Cortex of kidney (tissue), 1 donor: ENCODE measurements at places on chromosomes 12 and 14.

GRCh38 chr12:117037289-117038022 is 61.8 kb downstream of the TESC start:
- no peak for DNase-seq

DNA sequence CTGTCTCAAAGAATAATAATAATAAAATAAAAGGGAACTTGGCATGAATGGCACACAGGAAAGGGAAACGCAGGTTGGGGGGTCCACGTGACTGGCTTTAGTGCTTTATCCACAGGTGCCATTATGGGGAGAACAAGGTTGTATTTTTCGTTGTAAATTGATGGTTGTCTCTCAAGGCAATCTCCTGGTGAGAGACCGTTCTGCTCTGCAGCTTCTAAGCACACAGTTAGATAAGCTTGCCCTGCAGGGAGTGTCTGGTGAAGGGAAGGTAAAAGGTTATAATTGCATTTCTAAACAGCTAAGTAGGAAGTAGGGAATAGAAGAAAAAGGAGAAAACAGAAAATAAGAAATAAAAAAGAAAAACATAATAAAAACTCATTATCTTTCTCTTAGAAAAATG is 69.1 kb upstream of the CPSF6 start:
- no peak for DNase-seq

GRCh38 chr12:71810921-71811320 is 28.6 kb upstream of the TBC1D15 start:
- no peak for DNase-seq

- no peak for DNase-seq
Measured at GRCh38 chr14:22088614-22089342, 415.2 kb upstream of the OR4E1 start.

GRCh38 chr12:110739894-110740293 is 2.8 kb downstream of the PPP1CC start:
- DNase-seq, result no peak

- DNase-seq, result no peak
Measured at GRCh38 chr12:82415402-82415801, 57.1 kb downstream of the METTL25 start.

DNA sequence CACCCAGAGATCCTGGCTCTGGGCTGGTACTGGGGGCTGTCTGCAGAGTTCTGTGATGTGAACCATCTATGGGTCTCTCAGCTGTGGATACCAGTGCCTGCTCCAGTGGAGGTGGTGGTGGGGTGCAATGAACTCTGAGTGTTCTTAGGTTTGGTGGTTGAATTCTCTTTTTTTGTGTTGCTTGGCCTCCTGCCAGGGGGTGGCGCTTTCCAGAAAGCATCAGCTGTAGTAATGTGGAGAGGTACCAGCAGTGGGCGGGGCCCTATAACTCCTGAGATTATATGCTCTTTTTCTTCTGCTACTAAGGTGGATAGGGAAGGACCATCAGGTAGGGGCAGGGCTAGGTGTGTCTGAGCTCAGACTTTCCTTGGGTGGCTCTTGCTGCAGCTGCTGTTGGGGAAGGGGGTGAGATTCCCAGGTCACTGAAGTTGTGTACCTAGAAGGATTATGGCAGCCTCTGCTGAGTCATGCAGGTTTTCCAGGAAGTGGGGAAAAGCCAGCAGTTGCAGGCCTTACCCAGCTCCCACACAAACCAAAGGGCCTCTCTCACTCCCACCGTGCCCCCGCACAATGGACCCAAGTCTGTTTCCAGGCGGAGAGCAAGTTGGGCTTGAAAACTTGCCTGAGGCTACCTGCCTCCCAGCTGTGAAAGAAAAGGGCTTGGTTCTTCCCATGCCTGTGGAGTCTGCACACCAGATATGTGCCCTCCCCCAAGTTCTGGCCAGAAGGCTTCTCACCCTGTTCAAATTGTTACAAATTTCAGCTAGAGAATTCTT is 18.6 kb downstream of the CCER1 start:
- DNase-seq, result no peak

DNA sequence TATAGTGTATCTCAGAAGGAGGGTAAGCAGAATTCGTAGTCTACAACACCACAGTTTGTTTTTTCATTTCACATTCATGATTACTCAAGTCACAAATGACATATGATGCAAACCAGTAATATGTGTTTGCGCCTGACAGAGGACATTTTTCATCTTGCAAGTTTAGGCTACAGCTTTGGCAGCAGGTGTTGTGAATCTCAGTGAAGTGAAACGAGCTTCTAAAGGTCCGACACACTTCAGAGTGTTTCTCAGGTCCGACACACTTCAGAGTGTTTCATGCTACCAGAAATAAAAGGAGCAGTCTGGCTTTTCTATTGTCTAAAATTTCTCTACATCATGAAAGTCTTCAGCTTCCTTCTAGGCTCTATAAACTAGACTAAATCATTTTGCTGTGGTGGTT is 22.7 kb downstream of the CLEC14A start:
- no peak for DNase-seq

GRCh38 chr14:78488938-78489337 is 318.8 kb downstream of the NRXN3 start:
- no peak for DNase-seq

GRCh38 chr14:54383835-54384234 is 13.0 kb upstream of the CDKN3 start:
- DNase-seq, result no peak

- no peak for DNase-seq
Measured at GRCh38 chr12:22335794-22336166, 1.3 kb upstream of the ST8SIA1 start.

- no peak for DNase-seq
Measured at GRCh38 chr14:55578511-55578910, 1.5 kb upstream of the KTN1 start.

- DNase-seq, result no peak
Measured at GRCh38 chr12:93571925-93572711, at the start of gene SOCS2. SOCS2 (plus strand) TSS chr12:93572675; CDS start chr12:93572898, 223 bp downstream.

DNA sequence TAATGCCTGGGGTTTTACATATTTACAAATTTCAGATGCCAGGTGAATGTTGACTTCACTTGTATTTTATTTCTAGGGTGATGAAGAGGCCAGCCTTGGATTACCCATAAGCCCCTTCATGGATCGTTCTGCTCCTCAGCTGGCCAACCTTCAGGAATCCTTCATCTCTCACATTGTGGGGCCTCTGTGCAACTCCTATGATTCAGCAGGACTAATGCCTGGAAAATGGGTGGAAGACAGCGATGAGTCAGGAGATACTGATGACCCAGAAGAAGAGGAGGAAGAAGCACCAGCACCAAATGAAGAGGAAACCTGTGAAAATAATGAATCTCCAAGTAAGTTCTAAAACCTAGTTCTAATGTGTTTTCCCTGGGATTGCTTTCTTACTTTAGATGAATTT is 41.3 kb upstream of the SLCO1C1 start:
- DNase-seq, result no peak

DNA sequence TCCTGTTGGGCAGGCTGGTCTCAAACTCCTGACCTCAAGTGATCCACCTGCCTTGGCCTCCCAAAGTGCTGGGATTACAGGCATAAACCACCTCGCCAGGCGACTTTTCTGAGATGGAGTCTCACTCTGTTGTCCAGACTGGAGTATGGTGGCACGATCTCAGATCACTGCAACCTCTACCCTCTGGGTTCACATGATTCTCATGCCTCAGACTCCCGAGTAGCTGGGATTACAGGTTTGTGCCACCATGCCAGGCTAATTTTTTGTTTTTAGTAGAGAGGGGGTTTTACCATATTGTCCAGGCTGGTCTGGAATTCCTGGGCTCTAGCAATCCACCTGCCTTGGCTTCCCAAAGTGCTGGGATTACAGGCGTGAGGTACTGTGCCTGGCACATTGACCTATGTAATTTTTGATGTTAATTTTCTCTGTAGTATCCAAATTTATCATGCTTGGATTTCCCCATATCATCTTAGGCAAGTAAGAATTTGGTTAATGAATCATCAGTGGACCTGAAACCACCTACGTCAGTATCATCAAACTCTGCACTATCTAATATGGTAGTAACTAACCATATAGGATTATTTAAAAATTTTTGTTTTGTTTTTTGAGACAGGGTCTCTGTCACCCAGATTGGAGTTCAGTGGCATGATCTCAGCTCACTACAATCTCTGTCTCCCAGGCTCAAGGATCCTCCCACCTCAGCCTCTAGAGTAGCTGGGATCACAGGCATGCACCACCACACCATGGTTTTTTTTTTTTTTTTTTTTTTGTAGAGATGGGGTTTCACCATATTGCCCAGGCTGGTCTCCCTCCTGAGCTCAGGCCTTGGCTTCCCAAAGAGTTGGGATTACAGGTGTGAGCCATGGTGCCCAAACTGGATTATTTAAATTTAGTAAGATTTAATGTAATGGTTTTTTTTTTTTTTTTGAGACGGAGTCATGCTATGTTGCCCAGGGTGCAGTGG is 11.9 kb upstream of the ATP5F1B start:
- DNase-seq, result no peak

- DNase-seq, result no peak
Measured at GRCh38 chr12:18217966-18218365, 43.4 kb upstream of the PIK3C2G start.

DNA sequence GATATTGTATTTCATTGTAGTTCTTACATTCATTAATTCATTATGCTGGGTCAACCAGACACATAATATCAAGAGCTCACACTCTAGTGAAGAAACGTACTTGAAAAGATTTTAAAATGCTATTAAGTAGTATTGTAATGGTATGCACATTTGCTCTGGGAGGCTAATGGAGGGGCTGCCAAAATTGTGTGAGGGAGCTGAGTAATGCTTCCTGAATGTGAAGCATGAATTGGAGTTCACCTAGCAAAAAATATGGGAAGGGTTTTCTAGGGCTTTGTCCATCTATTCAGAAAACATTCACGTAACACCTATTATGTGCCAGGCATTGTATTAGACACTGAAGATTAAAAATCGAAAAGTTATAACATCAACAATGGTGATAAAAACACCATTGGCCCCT is 403.8 kb upstream of the PDE3A start:
- no peak for DNase-seq

- no peak for DNase-seq
Measured at GRCh38 chr14:60161196-60162107, 3.7 kb downstream of the DHRS7 start.

DNA sequence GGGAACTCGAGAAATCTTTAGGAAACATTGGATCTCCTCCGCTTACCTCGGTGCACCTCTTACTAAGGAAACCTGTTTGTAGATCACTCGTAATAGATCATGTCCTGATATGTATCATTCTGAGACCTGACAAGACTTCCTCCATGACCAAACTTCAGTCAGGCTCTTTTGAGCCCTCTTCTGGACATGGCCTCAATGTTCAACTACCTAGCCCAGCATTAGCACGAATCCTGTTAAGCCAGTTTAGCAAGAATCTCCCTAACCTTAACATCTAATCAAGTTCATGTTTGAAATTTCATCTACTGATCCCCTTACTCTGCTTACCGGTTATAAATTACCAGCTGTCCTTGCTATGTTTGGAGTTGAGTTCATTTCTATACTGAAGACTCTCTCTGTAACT is 713.9 kb upstream of the USP15 start:
- DNase-seq, result no peak

DNA sequence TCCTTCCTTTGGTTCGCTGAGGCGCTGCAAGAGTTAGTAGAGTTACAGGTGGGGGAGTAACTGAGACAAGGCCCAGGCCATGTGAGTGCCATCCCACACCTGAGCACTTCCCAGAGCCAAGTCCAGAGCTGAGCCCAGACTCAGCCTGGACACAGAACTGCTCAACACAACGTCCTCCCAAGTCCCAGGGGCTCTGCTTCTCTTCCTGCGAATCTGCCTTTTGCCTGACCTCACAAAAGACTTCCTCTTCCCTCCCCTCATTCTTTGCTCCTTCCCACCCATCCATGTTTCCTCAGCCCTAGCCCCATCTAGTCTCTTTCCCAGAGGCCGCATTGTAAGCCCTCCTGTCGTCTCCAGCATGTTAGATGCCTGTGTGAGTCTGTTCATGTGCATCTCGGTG is 16.6 kb upstream of the MCRS1 start:
- no peak for DNase-seq

DNA sequence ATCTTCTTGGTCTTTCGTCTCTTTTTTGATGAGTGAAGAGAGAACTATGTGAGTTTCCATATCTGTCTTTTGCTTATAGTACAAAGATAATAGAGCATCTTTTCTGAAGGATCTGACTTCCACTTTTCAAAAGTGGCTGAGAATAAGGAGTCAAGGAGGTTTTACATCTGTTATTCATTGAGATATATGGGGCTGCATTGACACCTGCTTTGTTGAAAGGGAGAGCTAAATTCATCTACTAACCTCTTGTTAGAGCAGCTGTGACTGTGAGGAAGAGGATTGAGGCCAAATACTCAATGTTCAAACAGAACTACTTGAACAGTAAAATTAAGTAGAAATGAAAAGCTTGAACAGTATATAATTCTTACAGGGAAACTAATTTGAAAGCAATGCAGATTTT is 130.2 kb upstream of the ATP2B1 start:
- no peak for DNase-seq

DNA sequence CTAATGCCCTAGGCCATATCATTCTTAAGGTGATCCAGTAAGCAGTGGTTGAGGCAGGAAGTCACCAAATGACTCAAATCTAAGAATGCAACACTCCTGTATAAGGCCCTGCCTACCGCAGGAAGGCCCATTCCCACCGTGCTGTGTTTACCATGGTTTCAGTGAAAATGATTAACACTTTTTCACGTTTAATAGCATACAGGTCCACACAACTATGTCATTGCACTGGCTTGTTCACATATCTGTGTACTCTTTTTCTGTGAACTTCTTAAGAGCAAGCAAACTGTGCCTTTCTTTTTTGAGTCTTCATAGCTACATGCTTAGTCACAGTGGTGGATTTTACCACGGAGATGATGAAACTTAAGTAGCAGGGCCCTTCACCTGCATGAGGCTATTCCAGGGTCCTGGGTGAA is 214.9 kb downstream of the CNTN1 start:
- DNase-seq, result no peak

DNA sequence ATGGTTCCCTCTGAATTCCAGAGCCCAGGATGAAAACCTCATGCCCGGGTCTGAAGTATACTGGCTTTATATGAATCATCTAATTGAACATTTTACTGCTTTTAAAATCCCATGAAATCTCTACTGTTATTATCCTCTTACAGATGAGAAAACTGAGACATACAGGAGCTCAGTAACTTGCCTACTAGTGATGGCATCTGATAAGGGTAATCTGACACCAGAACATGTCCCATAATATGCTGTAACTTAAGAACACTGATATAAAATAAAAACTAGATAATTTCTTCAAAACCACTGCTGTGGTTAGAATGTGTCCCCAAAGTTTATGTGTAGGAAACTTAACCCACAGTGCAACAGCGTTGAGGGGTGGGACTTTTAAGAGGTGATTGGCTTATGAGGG is 219.6 kb upstream of the TMTC1 start:
- DNase-seq, result no peak

GRCh38 chr12:116199160-116199706 is 78.3 kb downstream of the MED13L start:
- no peak for DNase-seq
